ENCODE measurements at places on chromosomes 3 and 15. TPM values are rescaled to one million over a fixed set of nuclear protein-coding genes. Genes with fewer than 3 reads are reported as not detected.
A peak's percentile ranks its signal among the peaks of the same experiment; 100 is the strongest.

DNA sequence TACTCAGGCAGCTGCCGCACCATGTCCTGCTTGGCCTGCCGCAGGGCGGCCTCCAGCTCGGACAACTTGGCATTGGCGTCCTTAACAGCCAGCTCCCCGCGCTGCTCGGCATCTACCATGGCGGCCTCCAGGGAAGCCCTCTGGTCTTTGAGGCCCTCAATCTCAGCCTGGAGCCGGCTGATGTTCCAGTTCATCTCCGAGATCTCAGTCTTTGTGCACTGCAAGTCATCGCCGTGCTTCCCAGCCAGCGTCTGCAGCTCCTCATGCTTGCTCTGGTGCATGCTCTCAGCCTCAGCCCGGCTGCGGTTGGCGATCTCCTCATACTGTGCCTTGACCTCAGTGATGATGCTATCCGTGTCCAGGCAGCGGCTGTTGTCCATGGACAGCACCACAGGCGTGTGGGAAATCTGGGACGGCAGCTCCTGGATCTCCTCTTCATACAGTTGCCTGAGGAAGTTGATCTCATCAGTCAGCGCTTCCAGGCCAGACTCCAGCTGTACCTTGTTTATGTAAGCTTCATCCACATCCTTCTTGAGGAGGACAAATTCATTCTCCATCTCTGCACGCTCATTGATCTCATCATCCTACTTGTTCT, 15.5 kb upstream of the PSTPIP1 start:
- DNase-seq, result no peak

DNA sequence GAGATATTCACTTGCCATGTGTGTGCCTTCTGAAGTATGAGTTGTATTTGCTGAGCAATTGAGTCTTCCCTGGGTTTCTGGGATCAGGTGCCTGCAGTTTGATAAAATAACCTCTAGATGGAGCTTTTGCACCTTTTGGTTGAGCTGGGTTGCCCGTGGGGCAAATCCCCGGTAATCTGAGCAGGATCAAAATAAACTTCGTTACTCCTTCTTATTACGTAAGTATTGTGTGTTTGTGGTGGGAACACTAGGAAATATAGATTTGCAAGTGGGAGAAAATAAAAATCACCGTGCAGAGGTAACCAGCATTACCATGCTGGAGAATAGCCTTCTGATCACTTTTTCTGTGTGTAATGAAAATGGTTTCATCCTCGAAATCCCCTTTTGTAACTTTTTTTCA, 277.4 kb upstream of the NR2E3 start:
- DNase-seq, result no peak

DNA sequence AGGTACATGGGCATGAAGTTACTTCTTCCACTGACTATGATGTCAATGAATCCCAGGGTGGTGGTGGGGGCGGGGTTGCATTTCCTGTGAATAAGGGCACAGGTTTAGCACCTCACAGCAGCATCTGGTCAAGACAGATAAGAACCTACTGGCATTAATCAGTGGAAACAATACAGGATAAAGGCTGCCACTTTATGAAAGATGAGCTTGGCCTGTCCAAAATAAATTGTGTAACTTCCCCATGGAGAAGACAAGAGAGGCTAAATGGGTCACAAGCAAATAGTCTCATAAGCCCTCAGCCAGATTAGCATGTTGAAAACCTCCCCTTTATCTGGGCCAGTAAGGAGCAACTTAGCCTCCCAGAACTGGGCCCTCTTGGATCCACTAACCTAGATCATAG, 27.4 kb upstream of the PLSCR2 start:
- DNase-seq, result no peak

- no peak for DNase-seq
These were observed 214.5 kb upstream of the HES1 start for GRCh38 chr3:193921465-193921864.

GRCh38 chr15:95875121-95875643, 455.3 kb upstream of the NR2F2 start:
- no peak for DNase-seq

DNA sequence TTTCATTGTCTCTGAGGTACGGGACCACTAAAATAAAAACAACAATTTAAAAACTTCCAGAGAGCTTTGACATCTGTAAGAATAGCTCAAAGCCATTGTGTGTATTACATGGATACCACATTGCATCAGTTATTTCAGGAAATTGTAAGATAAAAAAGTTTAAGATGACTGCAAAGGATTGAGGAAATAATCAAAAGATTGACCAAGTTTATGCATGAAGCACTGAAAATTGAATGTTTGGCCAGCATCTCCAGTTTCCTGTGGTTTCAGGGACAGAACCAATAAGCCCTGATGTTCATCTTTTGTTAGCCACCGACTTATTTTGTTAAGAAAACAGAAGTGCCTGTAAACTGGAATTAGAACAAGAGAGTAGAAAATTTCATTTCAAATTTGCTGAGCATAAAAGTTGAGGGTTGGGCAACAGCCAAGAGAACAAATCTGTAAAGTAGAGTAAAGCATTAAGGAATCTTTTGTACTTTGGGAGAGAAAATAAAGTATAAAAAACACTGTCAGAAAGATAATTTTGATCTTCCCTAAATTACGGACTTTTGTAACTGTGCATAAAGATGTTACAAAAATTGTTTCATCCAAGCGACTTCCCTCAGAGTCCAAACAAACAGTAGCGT, 211.5 kb upstream of the P2RY1 start:
- DNase-seq, result no peak

DNA sequence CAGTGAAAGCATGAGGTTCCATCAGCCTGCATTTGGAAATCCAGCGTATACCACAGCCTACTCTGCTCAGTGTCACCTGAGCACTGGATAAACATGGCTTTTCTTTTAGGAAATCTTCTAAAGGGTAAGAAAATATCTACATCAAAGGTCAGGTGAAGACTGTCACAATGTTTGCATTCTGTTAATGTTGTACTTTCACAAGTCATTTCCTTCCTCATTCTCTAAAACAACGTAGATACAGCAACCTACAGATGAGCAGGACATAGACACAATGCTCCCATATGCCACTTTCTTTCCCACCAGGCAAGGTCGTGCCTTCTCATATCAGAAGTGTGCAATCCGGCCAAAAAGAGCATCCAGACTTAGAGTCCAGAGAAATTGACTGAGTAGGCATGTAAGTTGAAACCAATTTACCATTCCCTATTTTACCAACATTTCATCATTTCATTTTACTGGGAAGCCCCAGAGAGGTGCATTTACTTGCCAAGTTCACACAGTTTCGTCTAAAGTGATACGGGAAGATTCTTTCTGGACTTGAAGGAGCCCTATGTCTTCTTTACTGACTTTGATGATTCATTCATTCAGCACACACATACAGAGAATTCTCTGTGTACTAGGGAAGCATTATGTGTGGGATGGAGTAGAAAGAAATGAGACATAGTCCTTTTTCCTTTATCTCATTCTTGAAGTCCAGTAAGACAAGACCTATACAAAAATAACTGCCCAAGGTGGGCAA, 30.6 kb upstream of the LPP start:
- DNase-seq, result no peak

DNA sequence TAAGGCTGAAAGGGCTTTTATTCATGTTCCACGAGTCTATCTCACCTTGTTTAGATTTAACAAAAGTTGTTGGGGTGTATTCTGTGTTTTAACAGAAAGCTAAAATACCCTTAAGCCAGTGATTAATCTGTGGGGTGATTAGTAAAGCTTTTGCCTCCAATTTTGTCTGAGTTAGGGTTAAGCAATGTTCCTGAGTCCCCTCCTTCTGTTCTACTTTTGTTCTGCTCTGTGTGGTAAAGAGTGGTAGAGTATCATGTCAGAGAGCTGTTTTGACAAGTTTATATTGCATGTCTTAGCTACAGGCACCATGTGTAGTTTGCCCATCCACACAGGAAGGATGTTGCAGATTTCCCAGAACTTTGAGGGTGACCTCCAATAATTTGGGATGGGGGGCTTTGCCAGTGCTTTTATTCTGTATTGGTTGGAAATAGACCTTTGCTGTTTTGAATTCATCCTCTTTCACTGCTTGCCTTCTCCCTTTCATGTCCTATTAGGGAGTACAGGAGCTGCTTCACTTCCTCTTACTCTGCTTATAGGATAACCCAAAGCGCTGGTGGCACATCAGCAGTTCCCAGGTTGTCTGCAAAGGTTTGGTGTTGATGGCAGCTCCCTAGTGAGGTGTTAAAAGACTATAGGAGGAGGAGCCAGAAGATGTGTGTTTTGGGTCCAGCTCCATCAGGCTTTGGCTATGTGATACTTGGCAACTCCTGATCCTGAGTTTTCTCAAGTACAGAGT, 7.4 kb downstream of the PDE8A start:
- no peak for DNase-seq

DNA sequence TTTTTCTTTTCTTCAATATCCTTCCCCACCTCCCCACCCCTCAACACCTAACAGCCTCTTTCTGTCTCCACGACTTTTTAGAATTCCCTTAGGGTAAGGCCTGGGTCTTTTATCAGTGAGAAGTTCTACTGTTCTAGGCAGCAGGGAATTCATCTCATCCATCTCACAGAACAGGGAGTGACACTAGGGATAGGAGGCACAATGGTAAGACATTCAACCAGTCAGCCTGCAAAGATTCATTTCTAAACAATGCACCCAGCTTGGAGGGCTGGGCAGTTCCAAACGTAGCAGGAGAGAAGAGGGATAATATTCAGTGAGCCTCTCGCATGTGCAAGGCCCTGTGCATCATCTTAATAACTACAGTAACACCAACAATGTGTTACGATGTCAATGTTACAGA, 43.6 kb downstream of the LRIG1 start:
- no peak for DNase-seq

GRCh38 chr3:43024181-43024885, 45.2 kb downstream of the GASK1A start:
- no peak for DNase-seq

DNA sequence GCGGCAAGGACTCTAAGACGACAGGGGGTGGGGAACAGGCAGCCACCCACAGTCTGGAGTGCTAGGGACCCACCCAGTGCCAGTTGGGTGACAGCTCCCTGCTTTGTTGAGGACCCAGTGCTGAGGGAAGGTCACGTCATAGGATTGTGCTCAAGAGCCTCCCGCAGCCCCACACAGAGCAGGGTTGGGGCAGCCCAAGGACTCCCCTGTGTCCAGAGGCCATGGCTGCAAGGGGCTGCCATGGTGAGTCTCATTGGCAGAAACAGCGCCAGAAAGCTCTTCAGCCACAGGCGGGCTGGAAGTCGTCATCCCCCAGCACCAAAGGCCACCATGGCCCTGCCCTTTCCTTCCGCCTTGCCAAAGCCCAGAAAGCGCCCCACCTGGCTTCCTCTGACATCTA, 37.0 kb upstream of the PLXNA1 start:
- DNase-seq, result no peak

DNA sequence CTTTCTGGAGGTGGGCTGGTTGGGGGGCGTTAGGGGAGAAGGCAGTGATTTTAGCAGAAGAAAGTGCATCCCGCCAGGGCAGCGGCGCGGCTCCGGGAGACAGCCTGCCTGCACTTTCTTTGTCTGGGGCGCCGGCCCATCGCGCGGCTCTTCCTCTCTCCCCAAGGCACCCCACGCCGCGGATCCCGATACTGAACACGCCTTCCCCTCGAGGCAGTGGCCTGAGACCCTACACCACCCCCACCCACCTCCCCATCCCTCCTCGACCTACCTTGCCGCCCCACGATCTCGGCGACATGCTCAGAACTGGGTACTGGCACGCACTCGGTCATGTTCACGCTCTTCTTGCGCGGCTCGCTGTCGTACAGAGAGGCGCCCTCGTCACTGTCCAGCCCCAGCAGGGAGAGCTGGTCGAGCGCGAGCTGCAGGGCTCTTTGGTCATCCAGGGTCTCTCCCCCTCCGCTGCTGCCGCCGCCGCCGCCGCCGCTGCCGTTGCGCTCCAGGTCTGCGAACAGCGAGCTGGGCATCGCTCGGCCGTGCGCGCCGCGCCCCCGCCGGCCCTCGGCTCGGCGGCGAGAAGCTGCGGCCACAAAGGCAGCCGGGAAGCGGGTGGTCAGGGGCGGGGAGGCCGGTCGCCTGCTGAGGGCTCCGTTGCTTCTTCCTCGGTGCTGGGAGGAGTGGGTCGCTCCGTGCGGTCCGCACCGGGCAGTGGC, 483 bp downstream of the MEX3B start:
- DNase-seq, result no peak

- no peak for DNase-seq
These were observed 54.9 kb downstream of the FRMD4B start for GRCh38 chr3:69330891-69331400.

DNA sequence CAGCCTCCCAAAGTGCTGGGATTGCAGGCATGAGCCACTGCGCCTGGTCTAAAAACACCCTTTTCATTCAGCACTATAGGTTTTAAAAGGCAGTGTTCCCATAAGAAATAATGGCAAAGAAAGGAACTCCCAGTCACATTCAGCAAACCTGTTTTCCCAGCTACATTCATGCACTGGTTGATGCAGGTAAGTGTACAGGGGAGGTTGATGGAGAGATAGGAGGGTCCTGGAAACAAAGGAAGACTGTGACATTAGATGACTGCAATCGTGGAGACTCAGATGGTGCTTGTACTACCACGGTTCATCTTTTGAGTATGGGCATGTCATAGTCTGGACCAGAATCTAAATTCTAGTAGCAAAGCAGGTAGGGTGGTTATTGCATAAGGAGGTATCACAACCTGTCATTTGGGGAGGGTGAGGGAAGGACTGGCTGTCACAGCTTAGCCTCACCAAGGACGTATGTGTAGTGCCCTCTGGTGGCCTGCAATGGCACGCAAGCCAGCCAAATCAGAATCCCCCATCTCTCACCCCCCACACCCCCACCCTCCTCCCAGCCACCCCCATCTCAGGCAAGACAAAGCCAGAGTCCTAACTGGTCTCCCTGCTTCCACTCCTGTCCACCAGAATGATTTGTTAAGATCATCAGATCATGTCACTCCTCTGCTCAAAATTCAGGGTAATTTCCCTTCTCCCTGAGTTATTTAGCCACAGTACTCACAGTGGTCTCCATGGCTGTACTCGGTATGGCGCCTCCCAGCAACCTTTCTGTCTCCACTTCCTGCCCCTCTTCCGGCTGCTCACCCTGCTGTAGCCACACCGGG, 28.8 kb upstream of the UBL7 start:
- peak; percentile 42 for DNase-seq

DNA sequence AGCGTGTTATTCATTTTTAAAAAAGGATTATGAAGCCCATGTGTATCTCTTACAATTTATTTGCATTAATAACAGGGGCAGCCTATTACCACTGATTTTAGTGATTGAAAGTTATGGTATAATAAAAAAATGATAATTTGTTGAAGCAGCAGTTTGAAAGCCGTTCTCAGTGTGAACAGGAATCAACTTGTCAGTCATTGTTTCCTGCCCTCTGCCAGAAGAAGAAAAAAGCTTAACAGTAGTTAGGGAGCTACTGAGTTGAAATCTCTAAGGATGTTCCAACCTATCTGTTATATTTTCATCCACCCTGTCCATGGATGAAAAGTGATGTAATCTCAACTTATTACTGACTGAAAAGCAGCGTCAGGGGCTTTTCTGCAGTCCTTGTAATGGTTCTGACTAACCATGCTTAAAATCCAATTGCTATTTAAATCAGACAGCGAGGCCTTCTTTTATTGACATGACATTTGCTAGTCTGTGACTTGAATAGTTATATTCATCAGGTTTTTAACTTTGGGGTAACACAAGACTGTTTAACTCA, 486.7 kb downstream of the ROBO2 start:
- no peak for DNase-seq

Gene PHC3
- 24.0 TPM for polyA plus RNA-seq

Gene C3orf85
- polyA plus RNA-seq, result 16.6 TPM

Gene SYNM
- 2.2 TPM for polyA plus RNA-seq

Gene PEAK1
- polyA plus RNA-seq, result 39.1 TPM

Gene HES1
- 69.1 TPM for polyA plus RNA-seq

Gene IGF1R
- 63.7 TPM for polyA plus RNA-seq

Gene ERICH6
- 1.00 TPM for polyA plus RNA-seq

Gene SLC28A2
- polyA plus RNA-seq, result 0.59 TPM

Gene ZNF860
- 2.1 TPM for polyA plus RNA-seq

Gene SI
- polyA plus RNA-seq, result not detected

Gene LRRC49
- polyA plus RNA-seq, result 15.3 TPM

Gene NR2F2
- 317 TPM for polyA plus RNA-seq

Gene SLC27A2
- polyA plus RNA-seq, result 71.1 TPM

All from renal pelvis (tissue), 12 donors.